ENCODE measurements at places on chromosomes 5 and 9.

GRCh38 chr5:61311836-61312808 is 19.9 kb upstream of the ZSWIM6 start:
- DNase-seq: no peak

GRCh38 chr5:147176422-147176821 is 58.4 kb upstream of the STK32A start:
- DNase-seq: no peak

GRCh38 chr5:144169904-144170275 is 569 bp downstream of the YIPF5 start:
- DNase-seq: no peak

DNA sequence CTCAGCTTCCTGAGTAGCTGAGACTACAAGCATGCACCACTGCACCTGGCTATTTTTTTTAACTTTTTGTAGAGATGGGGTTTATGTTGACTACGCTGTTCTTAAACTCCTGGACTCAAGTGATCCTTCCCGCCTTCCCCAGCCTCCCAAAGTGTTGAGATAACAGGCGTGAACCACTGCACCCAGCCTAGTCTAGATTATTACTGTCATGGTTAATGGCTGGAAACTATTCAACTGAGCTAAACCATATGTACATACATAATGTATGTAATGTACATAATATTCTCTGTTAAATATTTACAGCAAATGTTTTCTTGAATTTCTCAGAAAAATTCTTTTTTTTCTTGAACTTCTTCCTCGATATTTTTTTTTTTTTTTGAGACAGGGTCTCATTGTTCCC is 21.3 kb downstream of the PPP2CA start:
- DNase-seq: no peak

GRCh38 chr5:5383461-5383860 is 39.0 kb upstream of the ICE1 start:
- DNase-seq: no peak

GRCh38 chr5:38794986-38795385 is 50.8 kb upstream of the OSMR start:
- no peak for DNase-seq

GRCh38 chr5:79695526-79695925 is 5.9 kb downstream of the CMYA5 start:
- no peak for DNase-seq

GRCh38 chr5:75614176-75614575 is 2.9 kb downstream of the ANKDD1B start:
- no peak for DNase-seq

DNA sequence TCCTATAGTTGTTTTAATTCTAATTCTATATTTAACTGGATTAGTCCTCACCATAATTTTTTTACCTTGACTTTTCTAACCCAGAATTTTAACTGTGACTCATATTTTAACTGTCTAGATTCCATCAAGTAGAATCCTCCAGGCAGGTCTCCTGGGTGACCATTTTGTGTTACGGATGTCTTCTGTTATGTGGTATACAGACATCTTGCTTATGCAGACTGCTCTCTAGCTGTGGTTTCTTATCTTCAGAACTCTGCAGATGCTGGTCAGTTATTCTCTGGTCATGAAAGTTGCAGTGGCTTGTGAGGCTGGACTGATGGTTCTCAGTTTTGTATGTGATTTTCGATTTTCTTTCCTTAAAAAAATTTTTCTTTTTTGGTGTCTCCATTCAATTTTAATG is 139.4 kb downstream of the ATG10 start:
- DNase-seq: no peak

GRCh38 chr5:124604419-124604818 is 142.0 kb downstream of the ZNF608 start:
- DNase-seq: no peak

GRCh38 chr5:40653221-40654022 is 26.3 kb upstream of the PTGER4 start:
- no peak for DNase-seq

DNA sequence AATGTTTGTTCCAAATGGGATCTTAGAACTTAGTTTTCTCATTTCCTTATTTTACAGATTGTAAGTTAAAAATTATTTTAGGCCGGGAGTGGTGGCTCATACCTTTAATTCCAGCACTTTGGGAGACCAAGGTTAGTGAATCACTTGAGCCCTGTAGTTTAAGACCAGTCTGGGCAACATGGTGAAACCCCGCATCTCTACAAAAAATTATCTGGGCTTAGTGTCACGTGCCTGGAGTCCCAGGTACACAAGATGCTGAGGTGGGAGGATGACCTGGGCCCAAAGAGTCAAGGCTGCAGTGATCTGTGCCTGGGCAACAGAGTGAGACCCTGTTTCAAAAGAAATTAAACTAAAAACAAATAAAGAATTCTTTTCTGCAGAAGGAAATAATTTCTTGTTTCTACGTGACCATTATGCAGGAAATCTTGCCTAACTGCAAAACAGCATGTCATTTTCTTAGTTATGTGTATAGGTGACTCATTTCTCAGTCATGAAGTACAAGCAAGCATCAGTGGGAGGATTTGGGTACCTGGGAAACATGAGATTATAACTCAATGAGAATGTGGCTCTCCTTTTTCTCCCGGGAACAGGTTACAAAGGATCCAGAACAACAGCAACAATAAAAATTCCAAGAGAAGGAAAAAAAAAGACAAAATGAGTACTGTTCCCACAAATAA is 375.1 kb upstream of the ST8SIA4 start:
- no peak for DNase-seq

DNA sequence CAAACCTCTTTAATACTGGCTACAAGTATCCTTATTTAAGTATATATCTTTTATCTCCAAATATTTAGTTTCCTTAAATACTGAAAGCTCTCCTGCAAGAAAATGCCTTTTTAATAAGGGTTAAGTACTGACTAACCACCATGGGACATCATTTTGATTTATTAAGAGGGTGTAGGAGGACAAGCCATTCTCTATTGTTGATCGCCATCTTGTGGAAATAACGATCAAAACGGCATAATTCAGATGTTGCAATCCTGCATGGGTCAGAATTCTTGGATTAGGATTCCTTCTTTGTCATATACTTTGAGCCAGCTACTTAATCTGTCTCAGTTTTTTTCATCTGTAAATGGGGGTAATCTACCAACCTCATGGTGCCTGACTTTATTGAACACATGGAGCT is 28.7 kb upstream of the C5orf46 start:
- no peak for DNase-seq

DNA sequence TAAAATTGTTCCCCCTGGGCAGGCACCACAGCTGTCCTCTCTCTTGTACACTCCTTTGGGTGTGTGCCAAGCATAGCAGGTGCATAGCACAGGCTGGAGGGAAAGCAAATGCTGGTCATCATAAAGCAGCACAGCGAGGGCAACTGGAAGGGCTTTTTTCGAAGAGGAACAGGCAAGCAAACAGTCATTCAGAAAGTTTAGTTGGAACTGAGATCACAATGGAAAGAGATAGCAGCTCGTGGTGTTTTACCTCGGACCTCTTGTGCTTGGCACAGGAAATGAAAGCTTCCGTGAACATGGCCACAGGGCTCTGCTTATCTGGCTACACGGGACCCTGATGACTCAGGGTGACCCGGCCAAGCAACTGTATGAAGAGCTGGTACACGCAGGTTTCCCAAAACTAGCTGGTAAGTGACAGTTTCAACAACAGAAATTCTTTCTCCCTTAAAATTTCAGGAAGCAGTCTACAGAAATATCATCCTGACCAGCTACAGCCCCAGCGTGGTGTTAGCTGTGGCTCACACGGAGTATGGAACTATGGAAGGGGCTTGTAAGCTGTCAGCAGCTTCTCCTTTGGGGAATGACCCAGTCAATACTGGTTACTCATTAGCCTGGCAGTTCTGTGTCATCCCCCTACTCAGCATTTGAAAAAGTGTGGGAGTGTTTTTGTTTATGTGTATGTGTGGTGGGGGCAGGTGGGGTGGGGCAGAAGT is 48.1 kb downstream of the POC5 start:
- DNase-seq: no peak

DNA sequence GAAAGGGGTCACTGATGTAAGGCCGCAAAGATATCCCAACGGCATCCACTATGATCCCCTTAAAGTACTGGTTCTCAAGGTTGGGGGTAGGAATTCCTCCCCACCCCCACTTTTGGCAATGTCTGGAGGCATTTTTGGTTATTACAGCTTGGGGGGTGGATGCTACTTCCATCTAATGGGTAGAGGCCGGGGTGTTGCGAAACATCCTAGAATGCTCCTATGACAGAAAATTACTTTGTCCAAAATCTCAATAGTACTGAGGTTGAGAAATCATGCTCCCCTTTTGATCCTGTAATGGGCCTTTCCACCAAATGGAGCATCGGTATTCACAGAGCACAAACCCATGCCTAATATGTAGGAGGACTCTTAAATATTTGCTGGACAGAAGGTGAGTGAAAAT is 20.8 kb upstream of the TCERG1 start:
- DNase-seq: no peak

DNA sequence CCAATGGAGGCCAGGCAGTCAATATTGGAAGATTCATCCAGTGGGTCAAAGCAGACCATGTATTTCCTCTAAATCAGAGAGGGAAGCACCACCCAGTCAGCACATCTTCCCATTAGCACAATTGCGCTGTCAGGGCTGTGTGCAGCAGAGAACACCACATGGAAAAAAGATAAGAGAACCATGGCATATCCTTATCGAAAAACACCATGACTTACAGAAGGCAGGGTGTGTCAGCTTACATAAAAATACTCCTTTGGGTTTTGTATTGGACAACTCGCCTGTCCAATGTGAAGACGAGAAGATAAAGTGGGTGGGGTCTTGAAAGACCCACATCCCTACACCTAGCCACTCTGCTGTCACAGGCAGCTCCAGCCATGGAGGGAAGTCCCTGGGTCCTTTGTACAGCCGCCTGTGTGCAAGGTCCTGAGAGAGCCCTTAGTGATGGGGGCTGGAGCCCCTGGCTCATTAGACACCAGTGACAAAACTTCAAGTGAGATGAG is 71.9 kb upstream of the SPATA31E1 start:
- DNase-seq: no peak

DNA sequence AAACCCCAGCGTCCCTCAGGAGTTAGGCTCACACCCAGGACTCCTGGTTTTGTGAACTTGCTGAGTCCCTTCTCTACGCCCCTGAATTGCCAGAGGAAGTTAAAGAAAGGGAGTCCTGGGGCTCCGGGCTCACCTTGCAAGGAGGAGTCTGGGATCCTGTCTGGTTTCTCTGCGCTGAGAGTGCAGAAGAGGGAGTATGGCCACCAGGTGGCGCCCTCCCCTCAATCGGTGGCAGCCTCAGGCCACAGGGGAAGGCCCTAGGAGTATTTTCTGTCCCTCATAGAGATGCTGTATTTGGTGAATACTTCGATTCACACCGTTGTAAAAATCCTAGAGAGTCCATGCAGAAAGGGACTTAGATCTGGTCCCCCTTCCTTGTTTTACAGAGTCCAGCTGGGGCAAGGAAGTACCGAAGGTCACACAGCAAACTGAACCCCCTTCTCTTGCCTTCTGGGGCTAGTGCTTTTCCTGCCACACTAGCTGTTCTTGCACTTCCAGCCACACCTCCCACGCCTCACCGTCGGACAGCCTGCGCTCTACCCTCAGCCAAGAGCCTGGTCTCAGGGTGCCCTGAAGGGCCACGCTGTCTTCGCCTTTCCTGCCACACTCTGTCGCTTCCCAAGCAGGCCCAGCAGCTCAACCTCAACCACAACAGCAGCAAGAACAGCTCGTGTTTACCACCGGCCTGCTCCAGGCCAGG is 10.2 kb downstream of the HAND1 start:
- DNase-seq: peak; percentile 68

DNA sequence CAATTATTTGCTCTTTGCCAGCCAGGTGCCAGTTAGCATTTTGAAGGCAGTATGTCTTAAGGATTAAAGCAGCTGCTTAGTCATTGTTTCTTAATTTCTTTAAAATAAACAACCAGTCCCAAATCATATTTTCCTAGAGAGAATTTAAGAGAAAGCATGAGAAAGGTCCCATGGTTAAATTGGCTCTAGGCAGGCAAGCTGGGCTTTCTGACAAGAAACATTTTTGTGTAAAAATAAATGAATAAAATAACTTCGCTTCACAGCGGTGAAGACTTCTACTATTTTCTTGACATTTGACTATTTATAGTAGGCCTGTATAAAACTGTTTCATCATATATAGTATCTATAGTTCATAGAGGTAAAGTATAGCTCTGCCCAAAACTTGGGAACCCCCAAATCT is 617.7 kb upstream of the C9orf72 start:
- DNase-seq: no peak

GRCh38 chr5:168301593-168302390 is 10.3 kb downstream of the WWC1 start:
- no peak for DNase-seq

DNA sequence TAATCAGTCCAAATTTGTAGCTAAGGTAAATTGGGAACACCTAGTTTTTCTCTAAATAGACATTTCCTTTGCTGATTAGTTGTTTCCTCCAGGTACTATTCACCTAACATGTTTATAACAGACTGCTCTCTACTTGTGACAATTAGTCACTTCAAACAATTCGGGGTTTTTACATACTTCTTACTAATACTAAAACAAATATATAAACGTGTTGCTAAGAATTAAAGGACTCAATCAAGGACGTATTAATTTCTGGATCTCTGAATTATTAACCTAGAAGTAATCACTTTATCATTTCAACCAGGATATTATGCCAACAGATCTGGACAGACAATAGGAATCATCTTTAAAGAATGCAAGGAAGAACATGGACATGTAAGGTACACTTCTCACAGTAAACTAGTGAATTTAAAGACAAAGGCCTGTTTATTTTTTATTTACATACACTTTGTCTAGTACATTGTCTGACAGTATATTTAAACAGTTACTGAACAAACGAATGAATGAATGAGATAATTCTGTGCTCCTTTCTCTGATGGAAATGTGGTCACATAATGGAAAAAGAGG is 22.3 kb downstream of the PJA2 start:
- no peak for DNase-seq

GRCh38 chr5:72815580-72816283 is 729 bp upstream of the TNPO1 start:
- DNase-seq: peak; percentile 15

- no peak for DNase-seq
Measured at GRCh38 chr5:71872311-71872864, 153.3 kb downstream of the CARTPT start.

- DNase-seq: no peak
Measured at GRCh38 chr9:130399768-130400167, 45.0 kb upstream of the ASS1 start.

- no peak for DNase-seq
Measured at GRCh38 chr5:38453506-38453905, 102.9 kb downstream of the LIFR start.

GRCh38 chr5:163941079-163941478 is 435.7 kb downstream of the MAT2B start:
- DNase-seq: no peak

- DNase-seq: no peak
Measured at GRCh38 chr9:75889977-75890471, 449 bp upstream of the PCSK5 start.

DNA sequence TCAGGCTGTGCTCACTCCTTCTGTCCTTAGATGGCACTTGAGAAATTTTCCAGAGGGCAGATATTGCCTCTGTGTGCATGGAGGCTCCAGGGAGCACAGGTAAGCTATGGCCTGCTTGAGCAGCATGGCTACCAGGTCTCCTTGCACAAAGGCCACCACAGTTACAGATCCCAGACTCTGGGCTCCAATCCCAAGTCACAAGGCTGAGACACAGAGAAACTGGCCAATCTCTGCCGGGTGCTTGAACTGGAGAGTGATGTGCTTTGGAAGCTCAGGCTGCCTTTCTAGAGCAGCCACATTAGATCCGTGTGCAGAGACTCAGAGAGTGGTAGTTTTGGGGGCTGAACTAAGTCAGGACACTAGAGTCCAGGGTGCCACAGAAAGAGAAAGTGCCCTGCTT is 145.7 kb downstream of the SEMA6A start:
- DNase-seq: no peak

- DNase-seq: no peak
Measured at GRCh38 chr9:109450346-109450745, 47.8 kb downstream of the PTPN3 start.
